ENCODE measurements at places on chromosomes 13 and 19. TPM values are rescaled to one million over a fixed set of nuclear protein-coding genes. Genes with fewer than 3 reads are reported as not detected.
A peak's percentile ranks its signal among the peaks of the same experiment; 100 is the strongest.

The KLK7 gene
- 7.9 TPM for total RNA-seq

The IZUMO4 gene
- 2.8 TPM for total RNA-seq

The NRTN gene
- 5.4 TPM for total RNA-seq

The ZNF729 gene
- not detected for total RNA-seq

DNA sequence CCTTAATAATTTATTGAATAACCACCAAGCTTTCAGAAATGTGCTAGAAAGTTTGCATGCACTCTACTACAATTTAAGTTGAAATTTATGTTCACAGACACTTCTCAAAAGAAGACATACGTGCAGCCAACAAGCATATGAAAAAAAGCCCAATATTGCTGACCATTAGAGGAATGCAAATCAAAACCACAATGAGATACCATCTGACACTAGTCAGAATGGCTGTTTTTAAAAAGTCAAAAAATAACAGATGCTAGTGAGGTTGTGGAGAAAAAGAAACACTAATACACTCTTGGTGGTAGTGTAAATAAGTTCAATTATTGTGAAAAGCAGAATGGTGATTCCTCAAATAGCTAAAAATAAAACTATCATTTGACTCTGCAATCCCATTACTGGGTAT, 308.8 kb upstream of the PCDH9 start:
- H3K27me3 ChIP-seq: no peaks in the 10 kb centered on the region
- no peaks in the 10 kb centered on the region for H3K36me3 ChIP-seq

DNA sequence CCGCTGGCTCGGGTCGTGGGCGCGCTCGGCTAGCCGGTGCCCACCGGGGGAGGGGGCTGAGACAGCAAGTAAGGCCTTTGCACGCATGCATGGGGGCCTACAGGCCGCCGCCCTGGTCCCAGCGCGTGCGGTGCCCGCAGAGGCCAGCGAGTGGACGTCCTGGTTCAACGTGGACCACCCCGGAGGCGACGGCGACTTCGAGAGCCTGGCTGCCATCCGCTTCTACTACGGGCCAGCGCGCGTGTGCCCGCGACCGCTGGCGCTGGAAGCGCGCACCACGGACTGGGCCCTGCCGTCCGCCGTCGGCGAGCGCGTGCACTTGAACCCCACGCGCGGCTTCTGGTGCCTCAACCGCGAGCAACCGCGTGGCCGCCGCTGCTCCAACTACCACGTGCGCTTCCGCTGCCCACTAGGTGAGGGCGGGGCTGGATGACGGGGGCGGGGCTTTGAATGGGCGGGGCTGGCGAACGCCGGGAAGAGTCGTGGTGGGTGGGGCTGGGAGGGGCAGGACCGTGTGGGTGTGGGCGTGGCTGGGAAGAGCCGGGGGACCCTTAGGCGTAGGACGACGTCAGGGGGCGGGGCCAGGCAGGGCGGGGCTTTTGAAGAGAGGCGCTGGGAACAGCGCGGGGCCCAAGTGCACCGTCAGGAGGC, 2.1 kb downstream of the CILP2 start:
- no peak for DNase-seq
- H3K27me3 ChIP-seq: peaks cover 12% of the 10 kb centered on the region
- no peaks in the 10 kb centered on the region for H3K4me1 ChIP-seq
- peaks cover 10% of the 10 kb centered on the region for H3K36me3 ChIP-seq
- H3K4me3 ChIP-seq: no peak overlapping the region

GRCh38 chr19:33781996-33782395, 14.7 kb upstream of the KCTD15 start:
- no peak overlapping the region for H3K27ac ChIP-seq
- H3K27me3 ChIP-seq: peaks cover 92% of the 10 kb centered on the region
- DNase-seq: no peak
- peaks cover 15% of the 10 kb centered on the region for H3K4me1 ChIP-seq

- peak overlapping the region; percentile 93 for H3K27ac ChIP-seq
- H3K4me1 ChIP-seq: no peaks in the 10 kb centered on the region
Observed at GRCh38 chr13:75704927-75705288, 68.8 kb downstream of the LMO7 start.

- H3K27ac ChIP-seq: no peak overlapping the region
- peaks cover 6% of the 10 kb centered on the region for H3K36me3 ChIP-seq
- no peaks in the 10 kb centered on the region for H3K4me1 ChIP-seq
- no peaks in the 10 kb centered on the region for H3K27me3 ChIP-seq
- H3K4me3 ChIP-seq: no peak overlapping the region
Observed at GRCh38 chr13:99374994-99375737, 68.0 kb upstream of the GPR183 start.
